ENCODE measurements at places on chromosomes 12 and 14.
A peak's percentile ranks its signal among the peaks of the same experiment; 100 is the strongest.

DNA sequence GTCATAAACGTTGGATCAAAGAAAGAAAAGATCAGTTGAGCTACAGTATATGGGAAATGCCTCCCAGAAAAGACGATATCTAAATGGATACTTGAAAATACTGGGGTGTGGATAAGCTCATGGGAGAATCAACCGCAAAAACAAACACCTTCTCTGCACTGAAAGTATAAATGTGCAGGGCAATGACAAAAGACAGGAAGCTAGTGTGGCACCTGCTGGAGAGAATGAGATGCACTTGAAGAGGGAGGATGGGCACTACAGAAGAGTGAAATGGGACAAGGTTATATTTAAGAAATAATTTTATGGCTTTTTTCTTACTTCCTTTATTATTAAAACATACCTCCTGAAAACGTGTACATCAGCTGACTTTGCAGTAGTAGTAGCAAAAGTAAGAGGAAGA is 153.7 kb downstream of the PRKD1 start:
- DNase-seq, result no peak

DNA sequence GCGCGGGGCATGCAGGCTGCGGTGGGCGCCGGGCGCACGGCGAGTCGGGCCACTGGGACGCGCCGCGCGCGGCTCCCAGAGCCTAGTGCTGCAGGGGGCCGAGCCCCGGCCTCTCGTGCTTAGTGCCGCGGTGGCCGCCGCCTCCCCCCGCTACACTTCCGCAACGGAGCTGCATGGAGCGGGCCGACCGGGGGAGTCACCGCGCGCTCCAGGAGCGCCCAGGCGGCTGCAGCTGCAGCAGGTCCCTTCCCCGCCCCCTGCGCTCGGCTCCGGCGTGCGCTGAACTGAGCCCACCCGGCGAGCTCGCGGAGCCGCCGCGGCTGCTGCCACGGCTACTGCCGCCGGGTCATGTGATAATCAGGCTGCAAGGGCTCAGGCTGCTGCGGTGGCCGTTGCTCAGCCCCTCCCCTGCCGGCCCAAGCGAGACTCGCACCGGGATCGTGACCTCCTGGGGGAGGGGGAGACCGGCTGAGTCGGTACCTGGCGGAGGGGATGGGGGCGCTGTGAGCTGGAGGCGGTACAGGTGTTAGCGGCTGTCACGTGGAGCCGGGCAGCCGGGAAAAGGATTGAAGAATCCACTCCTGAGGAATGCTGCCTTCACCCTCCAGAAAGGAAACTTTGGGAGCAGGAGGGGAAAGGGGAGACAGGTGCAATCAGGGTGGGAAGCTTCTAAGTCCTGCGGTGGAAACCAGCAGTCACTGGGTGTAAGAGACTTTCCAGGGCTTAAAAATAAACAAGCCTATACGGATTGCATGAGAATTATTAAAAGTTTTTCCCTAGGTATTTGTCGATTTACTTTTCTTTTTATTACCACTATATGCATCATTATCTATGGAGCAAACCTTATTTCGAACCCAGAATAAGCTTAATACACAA is at the start of gene PPM1H:
Gene PPM1H (minus strand): TSS at position 352 of the 876 bp plus-strand sequence. CDS start 414 bp downstream, outside the sequence.
- DNase-seq, result peak; percentile 41

DNA sequence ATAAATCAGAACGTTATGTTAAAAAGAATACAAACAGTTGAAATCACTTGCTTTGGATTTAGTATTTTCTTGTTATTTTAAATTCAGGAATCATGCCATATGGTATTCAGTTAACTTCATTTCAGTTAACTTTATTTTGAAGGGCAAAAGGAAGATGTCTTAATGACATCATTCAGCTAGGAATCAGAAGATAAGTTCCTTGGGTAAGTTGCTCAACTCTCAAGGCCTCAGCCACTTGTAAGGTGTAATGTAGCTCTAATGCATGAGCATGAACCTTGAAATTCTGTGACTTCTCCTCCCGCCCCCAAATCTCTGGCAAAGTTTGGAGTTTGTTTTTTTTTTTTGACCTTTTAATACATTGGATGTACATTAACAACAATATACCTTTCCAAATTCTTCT is 42.6 kb downstream of the FRS2 start:
- peak; percentile 32 for DNase-seq

GRCh38 chr12:92596383-92596782 is 106.4 kb upstream of the PLEKHG7 start:
- DNase-seq, result peak; percentile 75

GRCh38 chr14:20400965-20401593 is 12.2 kb downstream of the TEP1 start:
- DNase-seq, result peak; percentile 6

DNA sequence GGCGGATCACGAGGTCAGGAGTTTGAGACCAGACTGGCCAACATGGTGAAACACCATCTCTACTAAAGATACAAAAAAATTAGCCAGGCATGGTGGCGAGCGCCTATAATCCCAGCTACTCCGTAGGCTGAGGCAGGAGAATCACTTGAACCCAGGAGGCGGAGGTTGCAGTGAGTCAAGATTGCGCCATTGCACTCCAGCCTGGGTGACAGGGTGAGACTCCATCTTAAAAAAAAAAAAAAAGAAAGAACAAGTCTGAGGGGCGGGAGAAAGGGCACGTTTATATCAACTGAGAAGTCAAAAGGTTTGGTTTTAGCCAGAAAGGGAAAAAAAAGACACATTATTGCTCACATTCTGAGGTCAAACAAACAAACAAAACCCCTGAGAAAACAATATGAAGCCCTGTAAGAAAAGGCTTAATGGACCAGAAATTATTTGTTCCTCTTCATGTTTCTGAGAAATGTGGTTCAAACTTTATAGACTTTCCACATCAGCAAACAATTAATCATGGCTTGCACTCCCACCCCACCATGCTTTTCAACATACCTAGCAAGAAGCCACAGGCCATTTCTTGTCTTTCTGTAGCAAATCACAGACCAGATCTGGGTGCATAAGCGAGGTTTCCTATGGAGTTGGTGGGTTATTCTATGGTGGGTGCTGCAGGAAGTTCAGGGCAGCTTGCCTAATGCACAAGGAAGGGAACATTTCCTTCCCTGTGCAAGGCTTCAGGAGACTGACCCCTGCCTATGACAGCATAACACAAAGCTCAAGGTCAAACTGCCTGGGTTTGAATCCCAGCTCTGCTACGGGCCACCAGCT is 80.1 kb downstream of the SSPN start:
- DNase-seq, result no peak

GRCh38 chr12:131939007-131939406 is 9.9 kb downstream of the PUS1 start:
- no peak for DNase-seq

DNA sequence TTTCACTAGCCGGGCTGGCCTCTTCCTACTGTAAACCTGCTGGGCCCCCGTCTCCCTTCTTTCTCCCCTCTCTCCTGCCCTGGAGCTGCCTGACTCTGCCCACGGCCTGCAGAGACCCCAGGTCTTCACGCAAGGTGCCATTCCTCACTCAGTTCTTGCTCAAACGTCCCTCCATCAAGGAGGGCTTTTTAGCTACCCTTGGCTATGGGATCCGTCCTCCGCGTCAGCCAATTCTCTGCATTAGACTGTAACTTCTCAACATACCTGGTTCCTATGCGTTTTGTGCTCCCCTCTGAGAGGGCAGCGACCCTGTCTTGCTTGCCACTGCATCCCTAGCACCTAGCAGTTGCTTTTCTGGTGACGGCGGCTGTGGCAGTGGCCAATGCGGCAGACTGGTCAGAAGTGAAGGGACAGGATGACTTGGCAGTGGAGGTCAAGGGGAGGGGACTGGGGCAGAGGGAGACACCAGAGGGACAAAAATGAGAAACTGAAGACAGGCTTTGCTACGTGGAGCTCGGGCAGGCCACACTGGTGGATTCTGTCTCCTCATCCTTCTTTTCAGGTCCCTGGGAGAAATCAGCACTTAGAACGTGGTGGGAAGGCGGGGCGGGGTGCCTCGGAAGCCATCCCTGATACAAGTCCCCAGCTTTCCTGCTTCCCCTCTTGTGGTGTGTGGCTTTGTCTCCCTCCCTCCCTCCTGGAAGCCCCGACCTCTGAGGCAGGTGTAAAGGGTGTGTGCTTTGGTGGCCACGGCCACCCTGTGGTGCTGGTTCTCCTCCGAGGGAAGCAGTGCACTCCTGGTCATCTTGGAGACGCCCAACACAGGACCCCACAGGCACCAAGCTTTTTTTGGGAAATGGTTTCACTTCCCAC is 1.8 kb downstream of the B3GNT4 start:
- DNase-seq, result no peak

GRCh38 chr12:75888874-75889613 is 142.5 kb downstream of the PHLDA1 start:
- DNase-seq, result no peak

DNA sequence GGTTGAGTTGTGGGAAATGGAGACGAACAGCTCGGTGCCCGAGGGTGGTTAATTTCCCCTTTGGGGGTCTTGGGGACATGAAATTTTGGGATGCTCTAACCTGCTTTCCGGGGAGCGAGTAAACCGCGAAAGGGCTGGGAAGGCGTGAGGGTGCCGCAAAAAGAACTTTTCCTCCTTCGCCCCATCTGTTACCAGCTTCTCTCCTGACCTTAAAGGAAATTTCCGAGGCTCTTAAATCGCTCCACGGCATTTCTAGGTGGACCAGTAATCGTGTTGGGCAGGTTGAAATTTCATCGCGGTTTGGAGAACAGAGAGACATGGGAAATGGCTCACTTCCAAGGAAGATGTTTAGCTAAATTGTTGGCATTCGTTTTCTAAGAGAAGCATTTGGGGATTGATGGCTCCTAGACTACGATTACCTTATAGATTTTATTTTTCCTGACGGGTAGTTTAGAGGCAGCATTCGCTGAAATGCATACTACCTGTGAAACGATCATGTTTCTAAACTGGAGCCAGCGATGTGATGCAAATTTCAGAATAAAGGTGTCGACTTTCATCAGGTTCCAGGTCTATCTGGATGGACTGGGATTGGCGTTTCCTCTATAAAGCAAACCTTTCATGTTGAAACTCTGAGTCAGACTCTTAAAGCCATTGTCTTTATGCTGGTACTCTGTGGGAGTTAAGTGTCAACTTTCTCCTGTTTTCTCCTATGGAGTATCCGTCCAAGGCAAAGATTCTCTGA is 414.5 kb downstream of the PCNX1 start:
- DNase-seq, result peak; percentile 63

- no peak for DNase-seq
Measured at GRCh38 chr12:109716092-109716479, 2.5 kb downstream of the FAM222A start.

- no peak for DNase-seq
Measured at GRCh38 chr12:45310627-45310968, 94.7 kb downstream of the ANO6 start.

- peak; percentile 11 for DNase-seq
Measured at GRCh38 chr14:20516921-20517320, 11.6 kb downstream of the RNASE10 start.

- DNase-seq, result no peak
Measured at GRCh38 chr12:100069795-100070194, 72.9 kb downstream of the BLTP3B start.

GRCh38 chr12:58479401-58479800 is 440.9 kb downstream of the LRIG3 start:
- DNase-seq, result no peak

GRCh38 chr12:67754933-67755697 is 106.6 kb downstream of the DYRK2 start:
- DNase-seq, result no peak

DNA sequence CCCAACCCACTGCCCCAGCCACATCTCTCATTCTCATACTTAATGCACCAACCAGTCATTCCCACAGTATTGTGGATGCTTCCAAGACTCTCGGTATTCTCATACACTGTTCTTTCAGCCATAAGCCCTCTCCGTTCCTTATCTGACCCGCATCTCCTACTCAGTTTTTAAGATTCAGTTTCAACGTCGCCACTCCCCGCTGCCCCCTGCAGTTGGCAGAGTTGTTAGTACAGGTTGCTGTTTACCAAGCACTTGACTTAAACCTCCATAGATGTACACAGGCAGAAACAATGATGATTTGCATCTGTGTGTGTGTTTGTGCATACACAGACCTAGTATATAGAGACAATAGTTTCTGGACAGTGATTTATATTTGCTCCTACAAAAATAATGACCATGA is 40.2 kb downstream of the PAH start:
- DNase-seq, result no peak

DNA sequence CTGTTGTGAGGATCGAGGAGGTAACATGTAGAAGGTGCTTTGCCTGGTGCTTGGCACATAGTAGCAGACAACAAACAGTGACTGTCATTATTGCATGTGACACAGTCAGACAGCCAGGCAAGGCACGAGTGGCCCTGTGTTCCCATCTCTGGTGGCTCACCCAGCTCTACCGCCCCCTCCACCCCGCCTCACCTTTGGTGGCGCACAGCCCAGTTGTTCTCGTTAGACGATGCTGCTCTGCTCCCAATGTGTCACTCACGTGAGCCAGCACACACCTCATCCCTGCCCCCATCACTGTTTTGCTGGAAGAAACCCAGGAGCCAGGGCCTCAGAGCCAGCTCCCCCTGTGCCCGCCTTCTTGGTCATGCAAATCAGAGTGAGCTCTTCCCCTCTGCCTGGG is 113.3 kb downstream of the CALM1 start:
- no peak for DNase-seq

DNA sequence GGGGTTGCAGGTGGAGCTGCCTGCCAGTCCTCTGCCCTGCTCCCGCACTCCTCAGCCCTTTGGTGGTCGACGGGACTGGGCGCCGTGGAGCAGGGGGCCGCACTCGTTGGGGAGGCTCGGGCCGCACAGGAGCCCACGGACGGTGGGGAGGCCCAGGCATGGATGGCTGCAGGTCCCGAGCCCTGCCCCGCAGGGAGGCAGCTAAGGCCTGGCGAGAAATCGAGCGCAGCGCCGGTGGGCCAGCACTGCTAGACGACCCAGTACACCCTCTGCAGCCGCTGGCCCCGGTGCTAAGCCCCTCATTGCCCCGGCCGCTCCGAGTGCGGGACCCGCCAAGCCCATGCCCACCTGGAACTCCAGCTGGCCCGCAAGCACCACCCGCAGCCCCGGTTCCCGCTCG is 221.8 kb downstream of the BTG1 start:
- DNase-seq, result no peak

DNA sequence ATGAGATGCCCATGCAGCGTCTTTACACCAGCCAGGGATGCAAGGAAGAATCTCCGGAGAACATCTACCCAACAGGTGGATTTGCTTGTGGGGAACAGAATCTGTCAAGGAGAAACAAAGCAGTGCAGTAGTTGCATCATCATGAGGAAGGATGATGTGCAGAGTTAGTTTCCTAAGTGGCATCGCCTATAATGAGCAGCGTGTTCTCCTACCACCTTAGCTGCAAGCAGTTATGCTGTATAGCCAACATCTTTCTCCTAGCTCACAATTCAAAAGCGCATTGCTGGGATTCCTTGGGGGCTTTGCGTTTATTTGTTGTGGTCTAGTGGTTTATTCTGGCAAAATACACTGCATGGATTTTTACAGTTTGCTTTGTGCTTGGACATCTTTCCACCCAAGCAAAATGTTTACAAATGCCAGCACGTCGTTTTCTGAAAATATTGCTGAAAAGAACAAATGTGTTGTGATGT is 233.0 kb downstream of the RGS6 start:
- no peak for DNase-seq

DNA sequence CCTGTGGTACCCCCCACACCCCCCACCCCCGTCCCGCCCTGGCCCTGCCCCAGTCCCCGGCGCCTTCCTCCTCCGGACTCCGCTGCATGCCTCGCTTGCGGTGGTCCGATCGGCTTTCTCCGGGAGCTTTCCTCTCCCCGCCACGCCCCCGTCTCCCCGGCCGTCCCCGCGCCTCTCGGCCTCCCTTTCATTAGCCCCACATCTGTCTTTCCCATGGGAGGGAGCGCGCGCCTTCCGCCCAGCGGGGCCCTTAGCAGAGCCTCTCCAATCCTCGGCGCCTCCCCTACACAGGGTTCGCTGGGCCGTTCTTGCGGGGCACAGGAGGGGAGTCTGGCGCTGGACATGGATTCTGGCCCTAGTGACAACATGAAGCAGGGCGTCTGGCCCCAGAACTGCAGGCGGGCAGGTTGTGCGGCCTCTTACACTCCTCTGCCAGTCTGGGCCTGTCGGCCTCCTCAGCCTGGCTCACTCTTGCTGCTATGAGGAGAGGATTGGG is 1.5 kb upstream of the EFS start:
- peak; percentile 77 for DNase-seq

All from fibroblast of skin of back (primary cell).